ENCODE measurements at places on chromosomes 12 and 14.
A peak's percentile ranks its signal among the peaks of the same experiment; 100 is the strongest.

- DNase-seq = no peak
These were observed 62.6 kb upstream of the TMCC3 start for GRCh38 chr12:94712815-94713515.

GRCh38 chr14:22178333-22178839, 410.6 kb downstream of the DAD1 start:
- no peak for DNase-seq

- DNase-seq = no peak
These were observed 239.3 kb downstream of the RMST start for GRCh38 chr12:97701901-97702300.

- no peak for DNase-seq
These were observed 169.9 kb upstream of the LHX5 start for GRCh38 chr12:113641426-113642030.

GRCh38 chr12:80156306-80156705, 57.0 kb downstream of the OTOGL start:
- DNase-seq = no peak

DNA sequence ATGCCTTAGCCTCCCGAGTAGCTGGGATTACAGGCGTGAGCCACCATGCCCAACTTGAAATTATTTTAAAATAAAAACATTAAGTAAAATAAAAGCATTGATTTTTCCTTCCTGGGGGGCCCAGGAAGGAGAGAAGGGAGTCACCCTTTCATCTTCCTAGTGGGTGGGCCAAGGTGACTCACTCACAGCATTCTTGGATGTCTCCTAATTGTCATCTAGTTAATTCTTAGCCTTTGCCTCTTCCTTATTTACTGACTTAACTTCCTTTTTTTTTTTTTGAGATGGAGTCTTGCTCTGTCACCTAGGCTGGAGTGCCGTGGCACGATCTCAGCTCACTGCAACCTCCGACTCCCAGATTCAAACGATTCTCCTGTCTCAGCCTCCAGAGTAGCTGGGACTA, 29.2 kb downstream of the TMEM120B start:
- DNase-seq = no peak

DNA sequence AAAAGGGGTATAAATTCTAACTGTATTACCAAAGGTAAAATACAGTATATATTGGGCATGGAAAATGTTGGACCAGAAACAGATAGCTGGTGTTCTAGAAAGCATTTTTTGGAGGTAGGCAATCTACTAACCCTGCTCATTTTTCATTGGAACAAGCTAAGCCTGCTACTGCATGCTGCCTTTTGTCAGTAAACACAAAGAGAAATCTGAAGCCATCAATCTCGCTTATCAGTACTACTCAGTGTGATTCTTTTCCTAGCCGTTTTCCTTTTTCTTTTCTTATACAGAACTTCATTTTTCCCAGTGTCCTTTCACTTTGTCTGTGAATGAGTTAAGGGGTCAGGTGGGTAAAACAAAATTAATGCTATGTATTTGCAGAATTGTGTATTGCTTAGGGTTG, 312.3 kb downstream of the NPAS3 start:
- no peak for DNase-seq

- DNase-seq = peak; percentile 78
These were observed 945 bp upstream of the HIP1R start for GRCh38 chr12:122834104-122834920.

DNA sequence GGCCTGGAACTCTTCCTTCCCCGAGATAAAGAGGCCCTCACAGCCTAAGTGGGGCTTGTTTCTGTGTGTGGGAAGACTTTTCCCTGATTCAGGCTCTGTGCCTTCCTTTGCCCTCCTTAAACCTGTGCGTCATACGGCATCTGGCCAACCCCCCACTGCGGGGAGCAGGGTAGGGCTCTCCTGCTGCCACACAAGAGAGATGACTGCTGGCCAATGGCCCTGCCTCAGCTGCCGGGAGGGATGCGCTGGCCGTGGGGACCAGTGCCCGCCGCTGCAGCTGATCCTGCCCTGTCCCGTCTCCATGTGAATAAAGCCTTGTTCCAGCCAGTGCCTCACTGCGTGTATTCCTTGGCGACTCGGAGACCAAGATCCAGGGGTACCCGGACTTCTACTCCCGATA, 42.5 kb upstream of the BEGAIN start:
- DNase-seq = no peak

DNA sequence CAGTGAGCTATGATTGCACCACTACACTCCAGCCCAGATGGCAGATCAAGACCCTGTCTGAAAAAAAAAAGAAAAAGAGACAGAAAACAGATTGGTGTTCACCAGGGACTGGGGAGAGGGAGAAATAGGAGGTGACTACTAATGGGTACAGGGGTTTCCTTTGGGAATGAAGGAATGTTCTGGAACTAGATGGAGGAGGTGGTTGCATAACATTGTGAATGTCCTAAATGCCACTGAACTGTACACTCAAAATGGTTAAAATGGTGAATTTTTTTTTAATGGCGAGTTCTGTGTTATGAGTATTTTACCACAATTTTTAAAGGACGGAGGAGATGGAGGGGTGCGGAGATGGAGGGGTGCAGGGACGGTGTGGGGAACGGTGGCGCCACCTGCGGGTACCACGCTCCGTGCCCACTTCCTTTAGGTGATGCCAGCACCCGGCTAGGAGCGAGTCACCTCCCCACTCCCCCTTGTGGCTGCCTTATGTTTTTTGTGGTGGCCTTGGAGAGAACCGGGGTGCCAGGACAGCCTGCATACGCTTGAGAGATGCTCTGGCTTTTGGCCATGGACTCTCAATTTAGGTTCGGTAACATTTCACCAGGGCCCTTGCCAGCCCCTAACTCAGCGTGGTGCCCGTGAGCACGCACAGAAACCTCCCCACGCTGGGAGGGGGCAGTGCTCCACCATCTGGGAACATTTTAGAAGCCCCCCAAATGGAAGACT, 16.1 kb downstream of the UBC start:
- DNase-seq = peak; percentile 59

- peak; percentile 11 for DNase-seq
These were observed 11.8 kb downstream of the BAG5 start for GRCh38 chr14:103550451-103551337.

DNA sequence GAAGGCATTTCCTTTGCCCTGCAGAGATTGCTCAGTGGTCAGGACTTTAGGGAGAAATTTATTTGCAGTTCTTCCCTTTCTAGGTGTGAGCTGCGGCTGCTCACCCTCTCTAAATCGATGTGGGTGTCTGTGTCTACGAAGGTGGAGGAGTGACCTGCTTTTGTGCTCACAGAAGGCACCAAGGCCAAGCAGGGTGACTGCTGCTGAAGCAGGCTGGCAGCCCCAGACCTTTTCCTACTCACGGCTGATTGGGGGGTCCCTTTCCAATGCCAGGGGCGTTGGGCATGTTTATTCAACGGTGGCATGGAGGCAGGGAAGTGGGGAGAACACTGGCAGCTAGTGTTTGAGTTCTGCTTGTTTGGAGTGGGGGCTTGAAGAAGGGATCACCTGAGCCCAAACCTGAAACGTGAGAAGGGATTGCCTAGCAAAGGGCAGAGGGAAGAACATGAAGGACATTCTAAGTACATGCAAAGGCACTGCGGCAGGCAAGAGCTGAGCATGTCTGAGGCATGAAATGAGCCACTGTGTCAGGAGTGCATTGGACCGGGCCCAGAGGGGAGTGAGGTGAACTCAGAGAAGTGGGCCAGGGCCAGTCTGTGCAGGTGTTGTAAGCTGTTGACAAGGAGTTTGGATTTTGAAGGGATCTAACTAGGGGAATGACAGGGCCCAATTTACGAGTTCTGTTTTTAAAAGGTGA, 56.3 kb downstream of the CACNA1C start:
- DNase-seq = no peak

GRCh38 chr12:2930865-2931264, 28.3 kb upstream of the TEAD4 start:
- no peak for DNase-seq

- DNase-seq = no peak
These were observed 121.3 kb upstream of the NUDT4 start for GRCh38 chr12:93256256-93256969.

DNA sequence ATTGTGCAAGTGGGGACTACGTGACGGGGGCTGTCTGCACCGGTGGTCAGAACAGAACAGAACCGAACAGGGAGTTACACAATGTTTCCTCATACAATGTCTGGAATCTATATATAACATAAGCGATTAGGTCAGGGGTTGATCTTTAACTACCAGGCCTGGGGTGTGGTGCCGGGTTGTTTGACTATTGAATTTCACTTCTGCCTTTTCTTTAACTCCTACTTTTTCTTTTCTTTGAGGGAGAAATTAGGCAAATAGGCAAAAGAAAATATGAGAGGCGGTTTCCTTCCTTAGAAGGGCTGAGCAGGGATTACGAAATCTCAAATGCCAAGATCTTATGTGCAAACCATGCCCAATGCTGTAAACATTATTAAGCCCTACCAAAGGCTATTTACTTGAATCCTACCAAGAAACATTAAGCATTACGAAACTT, 140.3 kb downstream of the SLC38A6 start:
- DNase-seq = no peak

- DNase-seq = no peak
These were observed 209.5 kb downstream of the ANO6 start for GRCh38 chr12:45425426-45425825.

DNA sequence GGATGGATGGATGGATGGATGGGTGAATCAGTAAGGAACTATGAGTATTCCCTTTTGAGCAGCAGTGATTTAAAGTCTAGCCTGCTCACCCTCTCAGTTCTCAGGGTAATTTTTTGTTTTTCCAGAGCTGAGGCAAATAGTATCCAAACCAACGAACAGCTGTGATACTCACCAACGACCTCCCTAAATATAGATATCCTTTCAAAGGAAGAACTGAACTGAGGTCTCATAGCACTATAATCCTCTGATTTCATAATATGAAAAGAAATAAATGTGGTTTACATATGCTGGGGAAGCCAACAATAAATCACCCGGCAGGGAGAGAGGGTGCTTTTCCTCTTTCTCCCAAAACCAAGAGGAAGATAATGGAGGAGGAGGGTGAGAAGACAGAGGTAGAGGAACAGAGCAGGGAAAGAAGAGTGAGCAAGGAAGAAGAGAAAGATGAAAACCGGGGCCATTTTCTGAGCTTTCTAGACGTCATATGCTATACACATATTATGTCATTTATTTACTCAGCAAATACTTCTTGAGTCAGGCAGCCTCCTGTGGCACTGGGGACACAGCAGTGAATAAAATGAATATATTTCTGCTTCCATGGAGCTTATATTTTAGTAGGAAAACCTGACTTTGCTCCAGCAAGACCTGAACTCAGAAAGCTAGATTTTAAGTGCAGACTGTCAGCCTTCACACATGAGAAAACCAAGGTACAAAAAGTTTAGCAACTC, 710.7 kb upstream of the TBX3 start:
- no peak for DNase-seq
